CD4-positive, alpha-beta memory T cell (primary cell): ENCODE measurements at places on chromosomes 2 and 18.

GRCh38 chr18:37289423-37289822 lies 276.2 kb downstream of the CELF4 start:
- no peak for DNase-seq

GRCh38 chr2:231573096-231573495 lies 19.6 kb upstream of the TEX44 start:
- no peak for DNase-seq

DNA sequence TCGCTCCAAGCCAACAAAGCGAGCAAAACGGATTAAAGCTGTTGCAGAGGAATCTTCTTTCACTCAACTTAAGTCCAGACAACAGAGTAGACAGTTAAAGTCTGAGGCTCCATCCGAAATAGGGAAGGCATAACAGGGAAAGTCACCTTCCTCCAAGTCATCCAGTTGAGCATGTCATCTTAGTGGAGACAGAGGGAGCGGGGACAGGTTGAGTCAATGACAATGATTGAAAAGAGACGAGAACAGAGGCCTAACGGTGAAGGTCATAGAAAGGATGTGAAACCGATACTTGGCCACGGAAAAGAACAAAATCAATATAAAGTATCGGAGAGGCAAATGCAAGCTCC lies 455 bp downstream of the C18orf32 start:
- DNase-seq: no peak

DNA sequence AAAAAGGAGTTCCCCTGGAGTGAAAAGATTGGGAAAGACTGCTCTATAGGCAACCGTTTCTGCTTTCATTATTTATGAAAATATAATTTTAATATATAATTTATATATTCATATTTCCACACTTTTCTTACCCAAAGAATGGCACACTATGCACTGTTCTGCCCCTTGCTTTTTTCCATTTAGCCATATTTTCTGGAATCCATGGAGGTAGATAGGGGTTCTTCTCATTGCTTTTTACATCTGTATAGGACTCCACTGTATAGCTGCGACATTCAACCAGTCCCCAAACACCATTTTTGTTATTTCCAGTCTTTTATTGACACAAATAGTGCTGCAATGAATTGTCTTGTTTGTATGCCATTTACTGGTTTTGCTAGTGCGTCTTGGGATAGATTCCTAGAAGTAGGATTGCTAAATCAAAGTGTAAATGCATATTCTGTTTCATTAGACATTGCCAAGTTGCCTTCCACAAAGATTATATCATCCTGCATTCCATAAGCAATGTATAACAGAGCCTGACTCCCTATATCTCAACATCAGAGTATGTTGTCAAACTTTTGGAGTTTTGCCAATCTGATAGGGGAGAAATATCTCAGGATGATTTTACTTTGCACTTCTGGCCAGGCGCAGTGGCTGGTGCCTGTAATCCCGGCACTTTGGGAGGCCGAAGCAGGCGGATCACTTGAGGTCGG lies 26.6 kb upstream of the TCF7L1 start:
- no peak for DNase-seq

DNA sequence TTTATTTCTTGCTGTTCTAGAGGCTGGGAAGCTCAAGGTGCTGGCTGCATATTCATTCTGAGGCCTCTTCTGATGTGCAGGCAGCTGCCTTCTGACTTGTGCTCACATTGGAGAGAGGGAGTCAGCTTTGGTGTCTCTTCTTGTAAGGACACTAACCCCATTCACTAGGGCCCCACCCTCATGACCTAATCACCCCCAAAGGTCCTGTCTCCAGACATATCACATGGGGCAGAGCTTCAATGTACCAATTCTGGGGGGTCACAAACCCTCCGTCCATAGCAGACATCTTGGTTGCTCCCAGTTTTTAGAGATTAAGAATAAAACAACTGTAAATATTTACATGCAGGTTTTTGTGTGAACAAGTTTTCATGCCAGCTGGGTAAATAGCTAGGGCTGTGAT lies 109.1 kb downstream of the RTP5 start:
- DNase-seq: no peak
